Mesenteric fat pad (tissue), 1 donor: ENCODE measurements at places on chromosomes 3 and 15.

GRCh38 chr3:42501681-42502428, 588 bp upstream of the VIPR1 start:
- DNase-seq, result peak; percentile 89

DNA sequence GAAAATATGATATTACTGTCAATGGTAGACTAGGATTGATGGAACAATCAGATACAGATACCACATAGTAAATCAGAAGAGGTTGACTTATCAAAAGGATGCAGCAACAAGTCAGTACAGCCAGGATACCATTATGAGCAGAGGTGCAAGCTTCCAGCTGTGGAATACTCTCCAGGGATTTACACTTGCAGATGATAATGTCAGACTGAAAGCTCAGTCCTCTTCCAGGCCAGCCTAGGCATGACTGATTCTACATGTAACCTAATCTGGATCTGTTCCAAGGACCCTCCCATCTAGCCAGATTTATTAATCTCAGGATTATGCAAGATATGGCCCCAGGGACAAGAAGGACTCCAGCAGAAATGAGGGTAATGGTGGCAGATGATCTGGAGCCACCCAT, 8.2 kb downstream of the FILIP1L start:
- no peak for DNase-seq

- no peak for DNase-seq
Measured at GRCh38 chr3:22159004-22159695, 408.1 kb upstream of the ZNF385D start.

DNA sequence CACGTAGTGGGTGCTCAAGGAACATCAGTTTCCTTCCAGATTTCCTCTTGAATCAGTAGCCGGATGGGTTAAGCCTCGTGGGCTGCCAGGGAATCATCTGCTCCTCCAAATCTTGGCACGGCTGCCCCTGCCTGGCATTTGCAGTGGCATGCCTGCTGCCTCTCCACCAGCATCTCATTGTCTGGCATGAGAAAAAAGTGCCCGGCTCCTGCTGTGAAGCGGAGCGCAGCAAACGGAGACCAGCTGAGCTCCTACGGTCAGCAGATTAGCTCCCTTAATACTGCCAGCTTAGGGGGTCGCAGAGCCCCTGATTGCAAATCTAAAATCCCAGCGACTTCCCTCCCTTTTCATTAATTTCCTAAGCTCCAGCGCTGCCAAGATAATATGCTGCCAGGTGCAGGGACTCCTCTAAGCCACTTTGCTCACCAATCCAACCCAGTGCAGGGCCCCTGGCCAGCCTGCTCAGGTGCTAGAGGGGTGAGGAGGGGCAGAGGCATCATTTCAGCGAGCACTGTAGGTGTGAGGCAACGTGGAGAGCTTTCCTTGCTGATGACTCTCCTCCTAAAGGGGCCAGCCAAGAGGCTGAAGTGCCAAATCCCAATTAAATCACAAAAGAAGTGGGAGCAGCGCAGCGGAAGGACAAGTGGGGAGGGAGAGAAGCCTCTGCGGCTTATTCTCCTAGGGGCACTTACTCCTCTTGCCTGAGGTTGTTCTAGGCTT, 49.6 kb upstream of the ST8SIA2 start:
- DNase-seq, result no peak

DNA sequence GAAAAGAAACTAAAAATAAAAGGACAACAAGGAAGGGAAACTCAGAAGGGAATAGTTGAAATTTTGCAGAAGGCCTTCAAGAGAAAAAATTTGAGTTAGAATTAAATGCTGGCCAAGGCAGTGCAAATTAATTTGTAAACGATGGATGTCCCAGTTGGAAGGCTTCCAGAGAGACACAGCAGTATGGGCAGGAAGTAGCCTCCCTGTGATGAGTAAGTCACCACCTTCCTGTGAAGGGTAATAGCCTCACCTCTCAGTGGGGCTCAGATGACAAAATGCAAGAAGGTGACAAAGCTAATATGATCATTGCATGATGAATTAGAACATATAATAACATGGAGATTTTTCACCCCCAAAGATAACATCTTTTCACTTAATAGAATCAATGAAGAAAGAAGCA, 27.3 kb upstream of the TMCO5A start:
- no peak for DNase-seq

DNA sequence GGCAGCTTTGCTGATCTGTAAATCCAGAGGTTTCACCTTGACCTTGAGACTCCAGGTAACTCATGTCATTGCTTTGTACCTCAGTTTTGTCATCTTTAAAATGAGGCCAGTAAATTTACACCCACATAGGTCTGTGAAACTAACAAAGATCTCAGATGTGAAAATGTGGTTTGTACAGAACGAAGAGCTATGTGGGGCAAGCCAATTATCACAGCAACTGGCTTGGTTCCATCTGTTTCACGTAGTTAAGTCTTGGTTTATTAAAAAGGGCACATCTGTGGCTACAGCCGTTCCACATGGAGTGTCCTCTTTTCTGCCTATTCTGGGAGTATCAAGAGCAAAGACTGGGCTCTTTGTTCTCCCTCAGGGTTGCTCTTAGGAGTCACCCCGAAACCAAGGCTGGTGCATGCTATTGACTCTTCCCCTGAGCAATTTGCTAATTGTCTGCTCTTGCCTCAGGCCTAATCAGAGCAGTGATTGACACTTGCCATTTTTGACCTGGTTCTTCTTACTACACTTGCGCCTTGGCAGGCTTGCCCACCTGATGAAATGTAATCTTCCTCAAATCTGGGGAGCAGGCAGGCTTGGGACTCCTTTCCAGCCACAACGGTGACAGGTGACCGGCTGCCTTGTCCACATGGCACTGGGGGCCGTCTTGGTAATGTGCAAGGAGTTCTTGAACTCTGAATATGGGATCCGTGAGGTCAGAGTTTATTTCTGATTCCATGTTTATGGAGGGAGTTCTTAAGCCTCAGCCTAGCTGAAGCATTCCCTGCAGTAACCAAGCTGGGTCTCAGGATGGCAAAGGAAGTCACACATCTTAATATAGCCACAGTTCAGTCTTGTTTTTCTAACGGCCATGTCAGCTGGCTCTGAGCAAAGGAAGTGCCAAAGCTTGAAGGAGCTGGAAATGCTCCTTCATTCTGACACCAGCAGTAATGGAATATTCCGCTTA, 40.1 kb downstream of the EAF1 start:
- no peak for DNase-seq

DNA sequence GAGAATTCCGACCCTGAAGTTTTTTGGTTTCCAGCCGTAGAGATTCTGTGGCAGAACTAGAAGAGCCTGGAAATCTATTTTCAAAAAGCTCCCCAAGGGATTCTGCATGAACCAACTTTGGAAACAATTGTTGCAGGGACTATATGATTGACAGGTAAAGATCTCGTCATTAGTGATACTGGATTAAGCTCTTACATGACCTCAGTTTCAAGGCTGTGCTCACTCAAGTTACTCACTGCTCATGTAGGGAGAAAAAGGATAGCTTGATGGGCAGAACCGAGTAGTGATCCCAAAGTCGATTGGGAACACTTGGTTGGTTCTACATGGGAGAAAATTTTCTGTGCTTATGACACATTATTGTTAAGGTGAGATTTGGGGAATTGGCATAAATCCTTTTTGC, 142.3 kb upstream of the RASGRP1 start:
- DNase-seq, result no peak

- DNase-seq, result no peak
Measured at GRCh38 chr3:181716966-181717365, 5.2 kb downstream of the SOX2 start.

GRCh38 chr3:189455009-189455408, 176.2 kb upstream of the TP63 start:
- no peak for DNase-seq

DNA sequence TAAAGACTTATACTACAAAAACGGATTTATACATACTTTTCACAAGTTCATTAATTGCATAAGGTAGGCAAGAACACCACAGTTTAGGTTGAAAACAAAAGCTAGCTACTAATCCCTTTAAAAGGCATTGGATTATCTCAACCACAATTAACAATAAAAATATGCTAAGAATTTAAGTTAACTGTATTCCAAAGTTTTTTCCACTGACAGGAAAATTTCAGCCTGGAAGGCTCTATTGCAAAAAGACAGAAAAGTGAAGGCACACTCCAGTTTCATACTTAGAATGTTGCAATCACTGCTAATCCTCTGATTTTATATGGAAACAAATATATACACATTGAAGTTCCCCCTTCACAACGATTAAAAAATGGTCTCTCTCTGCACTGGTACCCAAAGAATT, 71.5 kb downstream of the TJP1 start:
- no peak for DNase-seq

GRCh38 chr15:80591471-80591870, 103.6 kb upstream of the ABHD17C start:
- peak; percentile 49 for DNase-seq

DNA sequence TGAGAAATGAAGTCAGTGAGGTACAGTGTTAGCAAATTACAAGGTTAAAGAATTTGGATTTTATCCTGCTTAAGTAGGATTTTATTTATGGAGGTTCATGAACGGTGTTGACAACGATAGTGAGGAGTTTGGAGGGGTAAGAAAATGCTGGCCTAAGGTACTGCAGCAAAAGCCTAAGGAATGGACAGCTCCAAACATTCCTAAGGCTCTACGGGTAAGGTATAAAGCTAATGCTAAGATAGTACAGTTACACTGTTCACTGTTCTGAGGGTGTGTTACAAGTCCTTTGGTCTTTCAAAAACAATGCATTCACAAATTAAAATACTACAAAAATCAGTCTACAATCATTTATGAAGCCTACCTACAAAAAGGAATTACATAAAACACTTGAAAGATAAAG, 7.3 kb downstream of the MTMR10 start:
- DNase-seq, result no peak

DNA sequence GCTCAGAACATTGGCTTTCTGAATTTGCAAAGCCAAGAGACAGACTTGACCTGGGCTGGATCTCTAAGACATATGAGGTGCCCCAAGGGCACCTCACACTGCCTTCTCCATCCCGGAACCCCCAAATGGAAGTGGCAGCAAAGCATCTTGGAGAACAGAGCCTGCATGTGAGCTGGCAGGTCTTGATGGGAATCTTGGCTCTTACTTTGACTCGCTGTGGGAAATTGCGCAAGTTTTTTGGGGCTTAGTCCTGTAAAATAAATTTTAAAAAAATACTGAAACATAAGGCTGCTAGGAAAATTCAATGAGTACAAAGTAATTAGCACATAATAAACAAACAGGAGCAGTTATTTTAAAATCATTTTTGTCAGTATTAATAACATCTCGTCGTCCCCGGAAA, 13.7 kb upstream of the SEC22A start:
- no peak for DNase-seq

DNA sequence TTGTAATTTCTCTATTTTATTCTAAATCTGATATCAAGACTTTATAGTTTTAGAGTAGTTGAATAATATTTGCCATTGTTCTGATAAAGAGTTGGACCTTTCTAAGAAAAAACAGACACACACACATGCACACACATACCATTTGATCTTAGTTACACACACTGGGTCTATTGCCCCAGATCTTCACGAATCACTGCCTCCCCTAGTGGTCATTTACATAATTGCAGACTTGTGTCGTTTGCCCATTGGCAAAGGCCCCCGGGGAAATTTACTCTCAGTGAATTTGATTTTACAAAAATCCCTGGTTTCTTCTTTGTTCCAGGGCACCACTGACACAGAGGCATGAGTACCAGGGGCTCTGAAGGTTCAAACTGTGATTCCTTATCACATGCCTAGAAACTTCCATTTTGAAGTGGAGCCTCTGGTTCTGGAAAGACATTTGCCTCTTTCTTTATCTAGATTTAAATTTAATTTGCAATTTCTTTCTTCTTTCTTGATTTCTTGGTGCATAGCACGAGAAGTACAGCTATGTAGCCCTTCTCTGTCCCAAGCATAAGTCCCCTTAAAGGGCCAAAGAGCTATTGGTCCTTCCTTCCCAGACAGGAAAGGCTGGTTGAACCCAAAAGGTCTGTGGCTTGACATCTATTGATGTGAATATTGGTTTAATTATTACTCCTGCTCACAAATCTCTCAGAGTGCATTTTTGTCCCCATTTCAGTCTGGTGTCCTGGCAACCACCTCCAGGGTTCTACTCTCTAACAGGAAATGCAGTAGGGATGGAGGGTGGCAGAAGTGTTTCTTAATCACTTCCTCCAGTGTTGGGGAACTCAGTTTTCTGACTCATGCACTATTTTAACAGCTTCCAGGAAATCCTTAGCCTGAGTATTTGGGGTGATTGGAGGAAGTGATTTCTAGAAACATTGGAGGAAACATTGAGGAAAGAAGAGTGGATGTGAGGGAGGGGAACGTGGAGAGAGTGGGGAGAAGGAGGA, 32.4 kb upstream of the SLC6A11 start:
- no peak for DNase-seq

- DNase-seq, result no peak
Measured at GRCh38 chr15:76730262-76730661, 174.9 kb downstream of the SCAPER start.

- no peak for DNase-seq
Measured at GRCh38 chr15:34584330-34584668, 848 bp upstream of the GOLGA8B start.

DNA sequence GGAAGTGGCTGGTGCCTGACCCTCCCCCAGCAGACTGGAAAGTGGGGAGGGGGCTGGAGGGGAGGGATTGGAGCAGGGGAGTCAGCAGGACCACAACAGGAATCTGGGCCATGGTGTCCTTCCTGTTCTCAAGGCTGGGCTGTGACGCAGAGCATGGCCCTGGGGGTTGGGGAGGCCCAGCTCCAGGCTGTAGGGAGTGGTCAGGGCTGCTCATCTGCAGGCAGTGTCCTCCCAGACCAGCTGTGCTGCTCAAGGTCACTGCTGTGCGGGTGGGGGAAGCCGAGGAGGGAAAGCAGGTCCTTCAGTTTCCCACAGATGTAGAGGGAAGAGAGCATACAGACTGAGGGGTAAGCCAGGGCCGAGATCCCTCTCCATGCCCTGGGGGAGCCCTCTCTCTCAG, 40.7 kb downstream of the CYP11A1 start:
- no peak for DNase-seq

- no peak for DNase-seq
Measured at GRCh38 chr15:74227968-74228722, 8.0 kb upstream of the CCDC33 start.

DNA sequence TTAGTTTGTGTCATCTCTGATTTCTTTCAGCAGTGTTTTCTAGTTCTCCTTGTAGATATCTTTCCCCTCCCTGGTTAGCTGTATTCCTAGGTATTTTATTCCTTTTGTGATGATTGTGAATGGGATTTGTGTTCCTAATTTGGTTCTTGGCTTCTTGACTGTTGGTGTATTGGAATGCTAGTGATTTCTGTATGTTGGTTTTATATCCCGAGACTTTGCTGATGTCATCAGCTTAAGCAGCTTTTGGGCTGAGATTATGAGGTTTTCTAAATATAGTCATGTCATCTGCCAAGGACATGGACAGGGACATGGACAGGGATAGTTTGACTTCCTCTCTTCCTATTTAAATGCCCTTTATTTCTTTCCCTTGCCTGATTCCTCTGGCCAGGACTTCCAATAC, 35.8 kb downstream of the MYO9A start:
- DNase-seq, result no peak

- no peak for DNase-seq
Measured at GRCh38 chr15:59406446-59406845, 31.5 kb upstream of the FAM81A start.

- DNase-seq, result no peak
Measured at GRCh38 chr15:71334873-71335272, 219.6 kb downstream of the THSD4 start.
